Activated T-helper 1 cell treated with anti-CD3 and anti-CD28 coated beads, Interleukin-2, amount 50 U/mL, for 16 hours (primary cell): ENCODE measurements at places on chromosomes 3 and 15.

DNA sequence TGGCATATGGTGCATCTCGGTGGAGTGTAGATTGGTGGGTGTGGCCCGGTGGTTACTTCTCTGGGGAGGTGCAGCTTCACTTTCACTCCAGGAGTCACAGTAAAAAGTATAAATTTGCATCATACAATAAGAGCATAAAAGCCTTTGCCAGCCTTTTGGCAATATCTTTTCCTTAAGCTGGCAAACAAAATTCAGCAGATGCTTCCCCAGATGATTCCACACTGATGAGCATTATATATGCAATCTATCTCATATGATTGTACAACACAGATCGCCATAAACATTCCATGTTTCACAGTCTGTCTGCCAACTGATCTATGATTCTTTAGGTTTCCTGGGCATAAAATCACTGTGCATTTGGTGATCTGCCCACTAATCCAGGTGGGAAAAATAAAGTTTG is 120.2 kb upstream of the ALCAM start:
- DNase-seq: no peak

- DNase-seq: no peak
Observed at GRCh38 chr3:138065949-138066348, 49.5 kb downstream of the DZIP1L start.

DNA sequence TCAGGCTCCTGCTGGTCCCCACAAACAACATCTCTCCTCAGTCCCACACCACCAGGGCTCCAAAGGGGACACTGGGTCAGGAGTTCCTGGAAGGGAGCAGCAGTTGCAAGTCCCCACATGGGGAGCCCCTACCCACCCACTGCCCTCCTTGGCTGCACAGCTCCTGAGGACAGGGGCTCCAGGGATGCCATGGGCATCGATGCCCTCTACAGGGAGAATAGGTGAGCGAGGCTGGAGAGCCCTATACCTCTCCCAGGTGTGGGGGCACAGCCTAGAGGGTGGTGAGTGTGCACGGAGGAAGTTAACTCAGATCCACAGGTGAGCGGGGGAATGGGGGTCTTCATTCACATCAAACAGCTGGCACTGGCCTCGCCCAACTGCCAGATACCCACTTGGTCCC is 141.2 kb upstream of the LINGO1 start:
- DNase-seq: no peak

DNA sequence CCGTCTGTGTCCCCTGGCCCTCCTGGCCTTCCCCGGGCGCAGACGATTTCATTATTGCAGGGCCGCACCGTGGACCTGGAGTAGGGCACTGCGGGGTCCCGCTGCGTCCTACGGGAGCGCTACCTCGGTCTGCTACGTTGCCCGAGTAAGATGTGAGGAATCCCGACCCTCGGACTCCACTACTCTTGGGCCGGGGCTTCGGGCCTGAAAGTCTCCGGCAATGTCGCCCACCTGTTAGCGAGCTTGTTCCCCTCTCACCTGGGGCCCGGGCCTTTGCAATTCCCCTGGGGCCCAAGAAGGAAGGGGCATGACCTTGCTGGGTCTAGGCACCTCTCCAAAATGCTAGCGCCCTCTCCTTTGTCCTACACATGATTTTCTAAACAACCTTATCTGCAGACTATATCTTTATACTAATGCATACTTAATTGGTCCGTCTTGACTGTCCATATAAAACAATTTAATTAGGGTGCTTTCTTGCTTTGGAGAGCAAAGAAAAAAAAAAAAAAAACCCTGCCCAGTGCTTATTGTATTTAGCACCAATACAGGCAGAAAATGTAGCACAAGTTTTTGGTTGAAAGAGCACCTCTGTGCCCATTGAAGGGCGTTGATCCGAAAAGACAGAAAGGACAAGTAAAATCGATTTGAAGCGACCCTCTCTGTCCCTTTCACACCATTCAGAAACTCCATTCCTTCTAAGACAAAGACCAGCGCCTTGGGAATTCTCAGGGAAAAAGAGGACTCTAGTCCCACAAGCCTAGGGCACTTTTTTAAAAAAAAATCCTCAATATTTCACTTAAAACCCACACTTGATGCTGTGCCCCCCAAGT is 7.0 kb upstream of the NR2F2 start:
- no peak for DNase-seq

- no peak for DNase-seq
Observed at GRCh38 chr3:141019244-141019643, 31.9 kb upstream of the SPSB4 start.

DNA sequence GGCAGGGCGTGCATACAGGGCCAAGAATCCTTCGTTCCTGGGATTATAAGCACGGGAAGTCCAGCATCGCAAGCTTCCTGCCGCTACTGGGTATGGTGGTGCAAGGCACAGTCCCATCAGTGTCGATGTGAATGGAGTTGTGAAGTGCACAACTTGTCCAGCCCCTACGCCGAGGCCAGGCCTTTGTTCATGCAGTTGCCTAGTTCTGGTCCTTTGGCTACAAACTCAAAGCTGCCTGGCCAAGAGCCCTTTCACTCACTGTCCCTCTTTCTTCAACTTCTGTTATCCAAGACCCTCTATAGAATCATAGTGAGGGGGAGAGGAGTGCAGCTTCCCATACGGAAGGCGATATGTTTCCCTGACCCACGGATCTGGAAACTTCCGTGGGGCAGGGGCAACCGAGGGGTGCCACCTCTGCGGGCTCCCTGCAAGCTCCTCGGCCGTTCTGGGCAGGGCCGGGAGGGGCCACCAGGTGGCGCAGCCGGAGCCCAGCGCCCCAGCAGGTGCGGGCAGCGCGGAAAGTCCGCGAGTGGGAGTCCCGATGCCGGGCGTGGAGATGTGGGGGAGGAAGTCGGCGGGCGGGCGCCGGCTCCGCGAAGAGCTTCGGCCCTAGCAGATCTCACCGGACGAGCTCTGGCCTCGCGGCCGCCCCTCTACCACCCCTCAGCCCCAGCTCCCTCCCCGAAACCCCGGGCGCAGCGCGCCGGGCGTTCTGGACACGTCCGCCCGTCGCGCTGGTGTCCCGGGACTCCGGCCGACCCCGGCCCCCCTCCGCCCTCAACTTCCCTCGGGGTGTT is 693 bp downstream of the RASGRP1 start:
- peak; percentile 82 for DNase-seq

DNA sequence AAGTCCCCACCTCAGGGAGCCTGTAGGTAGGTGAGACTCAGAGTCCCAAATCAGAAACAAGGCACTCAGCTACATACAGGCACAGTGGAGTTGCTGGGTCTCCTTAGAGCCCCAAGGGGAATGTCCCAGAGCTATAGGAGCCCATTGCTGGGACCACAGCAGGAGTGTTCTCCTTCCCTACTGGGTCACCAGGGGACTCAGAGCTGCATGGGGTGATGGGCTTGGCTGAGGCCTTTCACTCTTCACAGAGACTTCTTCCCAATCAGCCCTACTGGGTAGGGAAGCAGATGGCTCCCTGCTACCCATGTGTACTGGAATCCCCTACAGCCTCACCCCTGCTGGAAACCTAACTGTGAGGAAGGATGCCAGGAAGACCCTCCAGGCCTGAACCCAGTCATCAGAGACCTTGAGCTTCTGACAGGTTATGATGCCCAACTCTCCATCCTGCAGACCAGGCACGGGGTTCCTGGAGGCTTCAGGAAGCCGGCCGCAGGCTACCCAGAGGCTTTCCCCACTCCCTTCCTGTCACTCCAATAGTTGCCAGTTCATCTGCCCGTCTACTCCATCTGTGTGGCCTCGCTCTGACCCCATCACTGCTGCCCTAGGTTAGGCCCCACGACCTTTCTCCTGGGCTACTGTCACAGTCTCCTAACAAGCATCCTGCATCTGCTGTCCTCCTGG is 24.0 kb downstream of the RASGRF1 start:
- DNase-seq: no peak
